ENCODE measurements at places on chromosomes 4 and X.

DNA sequence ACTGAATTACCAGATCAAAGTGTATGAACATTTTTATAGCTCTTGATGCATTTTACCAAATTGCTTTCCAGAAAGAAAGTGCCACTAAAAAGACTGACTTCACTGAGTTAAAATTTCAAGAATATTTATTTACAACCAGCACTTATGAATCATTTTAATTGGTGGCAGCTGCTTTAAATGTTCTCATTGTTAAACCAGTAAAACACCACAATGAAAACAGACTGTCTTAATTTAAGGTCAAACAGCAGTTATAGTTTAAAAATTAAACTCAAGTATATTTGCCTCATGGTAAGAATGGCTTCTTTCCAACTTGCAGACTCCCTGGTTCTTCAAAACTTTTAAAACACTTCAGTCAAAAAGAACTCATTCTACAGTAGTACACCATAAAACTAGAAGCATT lies 36.9 kb downstream of the AMMECR1 start:
- no peak for DNase-seq

DNA sequence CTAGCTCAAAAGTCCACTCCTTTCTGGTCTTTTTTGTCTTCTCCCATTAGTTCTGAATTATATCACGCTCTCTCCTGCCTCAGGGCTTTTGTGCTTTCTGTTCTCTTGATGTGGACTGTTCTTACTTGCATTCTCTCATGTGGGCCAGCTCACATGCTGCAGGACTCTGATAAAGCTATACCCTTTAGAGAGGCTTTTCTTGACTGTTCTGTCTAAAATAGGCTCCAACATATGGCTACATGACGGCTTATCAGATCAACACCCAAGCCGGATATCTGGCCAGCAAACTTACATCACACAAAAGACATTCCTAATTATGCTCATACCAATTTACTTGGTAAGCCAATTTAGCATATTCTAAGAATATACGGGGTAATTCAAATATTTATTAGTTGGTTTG lies 1494.5 kb downstream of the TECRL start:
- DNase-seq, result no peak

DNA sequence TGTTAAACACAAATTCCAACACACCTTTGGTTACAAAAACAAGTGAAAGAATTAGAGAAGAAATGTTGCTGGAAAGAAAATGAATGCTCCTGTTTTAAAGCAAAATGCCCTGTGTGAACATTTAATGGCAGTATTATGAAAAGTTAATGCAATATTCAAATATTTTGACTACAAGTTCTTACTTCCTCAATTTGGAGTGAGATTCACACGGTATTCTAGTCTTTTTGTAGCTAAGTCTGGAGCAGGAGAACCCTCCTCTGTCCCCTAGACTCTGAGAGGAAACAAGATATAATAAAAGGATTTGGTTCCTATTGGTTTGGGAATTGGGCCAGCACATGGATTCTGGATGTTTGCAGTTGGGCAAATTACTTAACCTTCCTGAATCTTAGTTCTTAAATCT lies 12.7 kb downstream of the MAD2L1 start:
- DNase-seq, result no peak

DNA sequence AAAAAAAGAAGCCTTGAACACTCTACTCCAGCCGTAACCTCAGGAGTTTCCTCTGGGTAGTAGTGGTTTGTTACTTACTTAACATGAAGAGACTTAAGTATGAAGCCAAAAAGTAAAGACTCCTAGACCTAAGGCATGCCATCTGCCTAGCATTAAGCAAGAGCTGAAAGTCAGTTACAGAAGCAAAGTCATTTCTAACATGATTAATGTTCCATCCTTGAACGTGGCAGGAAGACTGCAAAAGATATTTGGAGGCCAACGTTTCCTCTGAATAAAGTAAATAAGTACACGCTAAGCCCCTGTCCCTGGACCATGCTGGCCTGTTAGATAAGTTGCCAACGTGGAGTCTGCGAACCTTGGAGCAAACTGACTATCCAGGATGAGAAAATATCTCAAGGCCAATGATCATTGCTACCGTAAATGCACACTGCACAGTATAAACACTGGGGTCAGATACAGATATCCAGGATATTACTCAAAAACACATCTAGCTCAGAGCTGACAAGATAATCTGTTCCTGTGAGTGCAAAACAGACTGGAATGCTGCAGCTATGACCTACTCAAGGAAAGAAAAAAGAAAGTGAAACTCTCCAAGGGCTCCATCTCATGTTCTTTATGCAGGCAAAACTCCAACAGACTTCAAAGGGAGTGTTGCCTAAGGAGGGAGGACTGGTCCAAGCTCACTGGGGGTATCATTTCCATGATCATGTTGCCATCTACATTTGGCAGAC lies 255.8 kb downstream of the COL25A1 start:
- no peak for DNase-seq

- DNase-seq, result no peak
Measured at GRCh38 chr4:188439641-188440311, 300.5 kb downstream of the TRIML1 start.

DNA sequence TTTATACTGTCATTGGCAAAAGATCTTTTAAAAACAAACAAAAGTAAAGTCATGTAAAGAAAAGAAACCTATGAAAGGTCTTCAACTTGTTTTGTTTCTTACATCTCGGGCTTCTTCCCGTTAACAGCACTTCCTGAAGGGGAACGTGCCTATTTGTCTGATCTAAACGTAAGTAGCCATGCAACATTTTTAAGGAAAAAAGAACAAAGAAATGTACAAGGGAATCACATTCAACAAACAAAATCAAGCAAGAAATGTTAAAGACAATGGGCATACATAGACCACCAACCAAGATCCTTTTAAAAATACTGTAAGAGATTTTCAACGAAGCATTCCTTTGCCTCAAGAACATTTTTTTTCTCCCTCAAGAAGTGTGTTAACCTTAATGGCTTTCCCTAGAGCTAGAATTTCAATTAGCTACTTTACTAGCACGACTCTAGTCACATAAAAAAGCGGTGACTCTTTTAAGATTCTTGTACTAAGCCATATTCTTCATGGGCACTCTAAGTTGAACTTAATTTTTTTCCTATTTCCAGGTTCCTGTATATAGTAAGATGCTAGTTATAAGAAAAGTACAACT lies 112.0 kb upstream of the TTC29 start:
- DNase-seq, result no peak

- no peak for DNase-seq
Measured at GRCh38 chr4:114015444-114015899, 36.0 kb upstream of the ARSJ start.

DNA sequence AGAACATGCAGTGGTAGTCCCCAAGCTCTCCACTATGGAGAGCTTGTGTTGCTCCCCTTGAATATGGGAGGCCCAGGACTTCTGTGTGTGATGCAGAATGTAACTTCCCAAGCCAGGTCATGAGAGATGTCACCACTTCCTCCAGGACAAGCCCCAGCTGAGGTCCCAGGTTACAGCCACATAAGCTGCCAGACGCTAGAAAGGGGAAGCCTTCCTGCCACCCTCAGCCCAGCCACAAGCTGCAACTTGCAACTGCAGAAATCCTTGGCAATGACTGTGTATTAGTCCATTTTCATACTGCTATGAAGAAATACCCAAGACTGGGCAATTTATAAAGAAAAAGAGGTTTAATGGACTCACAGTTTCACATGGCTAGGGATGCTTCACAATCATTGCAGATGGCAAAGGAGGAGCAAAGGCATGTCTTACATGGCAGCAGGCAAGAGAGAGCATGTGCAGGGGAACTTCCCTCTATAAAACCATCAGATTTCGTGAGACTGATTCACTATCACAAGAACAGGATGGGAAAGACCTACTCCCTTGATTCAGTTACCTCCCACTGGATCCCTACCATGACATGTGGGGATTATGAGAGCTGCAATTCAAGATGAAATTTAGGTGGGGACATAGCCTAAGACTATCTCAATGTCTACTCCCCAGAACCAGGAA lies 91.5 kb upstream of the DHX15 start:
- DNase-seq, result no peak

DNA sequence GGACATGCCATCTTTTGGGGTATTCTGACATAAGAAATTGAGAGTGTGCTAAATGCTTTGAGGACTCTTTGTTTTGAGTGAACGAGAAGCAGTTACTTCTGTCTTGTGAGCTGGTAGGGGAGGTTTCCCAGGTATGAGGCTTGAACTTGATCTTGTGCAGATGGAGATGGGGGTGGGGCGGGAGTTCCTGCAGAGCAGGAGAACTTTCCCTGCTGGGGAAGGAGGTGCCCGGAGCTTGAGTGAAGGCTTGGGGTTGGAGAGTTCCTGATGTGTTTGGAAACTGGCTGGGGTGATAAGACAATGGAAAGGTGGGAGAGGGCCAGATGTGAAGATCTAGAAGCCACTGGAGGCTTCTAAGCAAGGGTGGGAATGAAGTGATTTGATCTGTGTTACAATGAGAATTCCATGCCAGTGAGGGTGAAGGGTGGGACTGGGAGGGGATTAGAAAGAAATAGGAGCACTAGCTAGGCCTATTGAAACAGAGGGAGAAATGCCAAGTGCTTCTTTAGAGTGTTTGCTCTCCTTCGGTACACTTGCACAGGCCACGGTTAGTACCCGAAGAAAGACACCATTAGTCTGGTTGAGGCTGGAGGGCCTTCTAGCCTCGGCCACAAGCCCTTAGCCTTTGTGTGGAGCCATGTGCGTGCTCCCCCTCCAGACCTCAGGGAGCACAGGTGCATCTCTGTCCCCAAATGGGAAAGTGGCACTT lies 103.5 kb upstream of the STOX2 start:
- DNase-seq, result no peak

DNA sequence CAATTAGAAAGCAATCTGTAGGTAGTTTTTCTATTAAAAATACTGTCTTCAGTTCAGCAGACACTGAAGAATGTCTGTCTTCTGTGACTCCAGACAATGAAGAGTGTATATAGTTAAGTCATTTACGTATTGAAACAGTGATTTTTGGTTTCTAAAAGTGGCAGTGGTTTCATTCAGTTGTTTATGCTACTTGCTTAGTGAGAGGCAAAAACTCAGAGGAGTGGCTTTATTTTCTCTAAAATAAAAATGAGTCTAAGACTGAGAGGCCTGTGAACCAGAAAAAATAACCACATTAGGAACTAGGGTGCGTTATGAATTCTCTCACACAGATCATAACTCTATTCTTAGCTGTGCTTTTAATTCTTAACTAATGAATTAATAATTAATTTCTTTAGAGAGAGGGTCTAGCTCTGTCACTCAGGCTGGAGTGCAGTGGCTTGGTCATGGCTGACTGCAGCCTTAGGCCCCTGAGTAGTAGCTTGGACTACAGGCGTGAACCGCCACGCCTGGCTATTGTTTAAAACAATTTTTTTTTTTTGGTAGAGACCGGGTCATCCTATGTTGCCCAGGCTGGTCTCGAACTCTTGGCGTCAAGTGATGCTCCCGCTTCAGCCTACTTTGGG lies 31.4 kb downstream of the FREM3 start:
- no peak for DNase-seq

GRCh38 chr4:54516556-54517215 lies 141.1 kb upstream of the KIT start:
- DNase-seq, result no peak

GRCh38 chrX:24479924-24480323 lies 14.8 kb downstream of the PDK3 start:
- DNase-seq, result peak; percentile 59

GRCh38 chr4:82721819-82722423 lies 76.7 kb downstream of the SCD5 start:
- DNase-seq, result no peak

GRCh38 chr4:3781997-3782930 lies 16.1 kb downstream of the ADRA2C start:
- no peak for DNase-seq

DNA sequence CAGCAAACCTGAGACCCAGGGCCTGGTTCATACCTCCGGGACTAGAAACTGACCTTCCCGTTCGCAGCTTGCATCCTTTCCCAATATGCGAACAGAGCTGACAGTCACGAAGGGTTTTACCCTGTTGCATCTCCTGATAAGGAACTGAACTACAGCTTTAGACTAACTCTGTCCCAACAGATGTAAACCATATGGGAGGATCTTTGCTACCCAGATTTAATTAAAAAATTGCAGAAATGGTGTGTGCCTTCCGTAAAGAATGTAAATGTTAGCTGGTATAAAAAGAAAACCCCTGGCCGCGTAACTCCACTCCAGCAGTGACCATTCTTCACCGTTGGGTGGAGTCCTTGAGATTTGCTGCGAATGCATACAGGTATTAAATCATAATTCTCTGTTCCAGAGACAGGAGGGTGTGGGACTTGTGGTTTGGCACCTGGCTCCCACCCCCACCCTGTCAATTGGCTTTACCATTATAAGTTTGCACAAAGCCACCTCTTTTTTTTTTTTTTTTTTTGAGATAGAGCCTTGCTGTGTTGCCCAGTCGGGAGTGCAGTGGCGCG lies 40.6 kb upstream of the SORCS2 start:
- no peak for DNase-seq

DNA sequence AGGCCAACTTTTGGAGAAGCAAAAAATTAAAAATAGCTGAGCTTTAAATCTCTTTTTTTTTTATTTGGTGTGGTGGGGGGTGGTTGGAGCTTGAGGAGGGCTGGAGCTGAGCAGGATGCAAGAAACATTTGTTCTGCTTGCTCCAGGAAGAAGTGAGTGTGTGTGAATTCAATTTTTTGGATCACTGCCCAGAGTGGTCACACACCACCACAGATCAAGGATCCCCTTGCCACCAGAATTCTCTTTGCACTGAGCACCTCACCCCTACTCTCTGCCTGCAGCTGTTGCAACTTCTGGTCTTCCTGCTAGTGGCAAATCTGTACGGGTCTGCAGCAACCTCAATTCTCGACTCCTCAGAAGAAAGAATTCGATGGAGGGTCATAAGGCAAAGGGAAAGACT lies 19.9 kb upstream of the PLP1 start:
- no peak for DNase-seq

DNA sequence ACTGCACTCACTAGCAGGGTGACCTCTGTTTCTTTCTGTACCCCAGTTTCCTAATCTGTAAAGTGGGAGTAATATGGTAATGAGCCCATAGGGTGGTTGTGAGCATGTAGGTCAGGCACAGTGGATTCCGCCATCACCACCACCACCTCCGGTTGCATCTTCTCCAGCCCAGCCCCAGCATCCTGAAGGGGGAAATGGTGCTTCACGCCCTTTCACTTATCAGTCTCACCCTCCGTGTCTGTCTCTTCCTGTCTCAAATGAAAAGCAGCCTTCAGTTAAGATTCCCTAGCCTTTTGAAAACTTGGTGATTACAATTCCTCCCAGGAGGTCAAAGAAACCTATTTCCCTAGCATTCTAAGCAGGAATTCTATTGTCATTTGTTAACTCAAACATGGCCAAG lies 16.9 kb upstream of the XPNPEP2 start:
- no peak for DNase-seq

- DNase-seq, result no peak
Measured at GRCh38 chr4:118012142-118012541, 22.1 kb upstream of the NDST3 start.

GRCh38 chr4:162285753-162286152 lies 122.0 kb upstream of the FSTL5 start:
- DNase-seq, result no peak

GRCh38 chr4:171101845-171102244 lies 711.4 kb upstream of the GALNTL6 start:
- DNase-seq, result no peak

DNA sequence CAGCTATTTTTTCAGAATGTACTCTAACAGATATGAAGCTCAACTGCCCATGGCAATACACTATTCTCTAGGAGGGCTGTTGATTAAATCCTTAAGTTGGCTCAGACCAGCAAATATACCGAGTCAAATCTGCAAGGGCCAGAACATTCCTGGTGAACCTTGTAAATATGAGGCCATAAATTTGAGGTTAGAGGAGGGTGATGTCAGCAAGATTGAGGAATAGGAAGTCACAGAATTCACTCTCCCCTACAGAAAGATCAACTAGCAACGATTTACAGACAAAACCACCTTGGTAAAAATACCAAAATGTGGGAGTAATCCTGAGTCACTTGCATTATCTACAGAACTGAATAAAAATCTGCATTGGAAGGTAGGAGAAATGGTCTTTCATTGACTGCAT lies 399.3 kb downstream of the GPM6A start:
- DNase-seq, result no peak
